ENCODE measurements at places on chromosomes 16 and 17. TPM values are rescaled to one million over a fixed set of nuclear protein-coding genes. Genes with fewer than 3 reads are reported as not detected.

Gene SOX15
- not detected for total RNA-seq

Gene KRT32
- total RNA-seq: not detected

DNA sequence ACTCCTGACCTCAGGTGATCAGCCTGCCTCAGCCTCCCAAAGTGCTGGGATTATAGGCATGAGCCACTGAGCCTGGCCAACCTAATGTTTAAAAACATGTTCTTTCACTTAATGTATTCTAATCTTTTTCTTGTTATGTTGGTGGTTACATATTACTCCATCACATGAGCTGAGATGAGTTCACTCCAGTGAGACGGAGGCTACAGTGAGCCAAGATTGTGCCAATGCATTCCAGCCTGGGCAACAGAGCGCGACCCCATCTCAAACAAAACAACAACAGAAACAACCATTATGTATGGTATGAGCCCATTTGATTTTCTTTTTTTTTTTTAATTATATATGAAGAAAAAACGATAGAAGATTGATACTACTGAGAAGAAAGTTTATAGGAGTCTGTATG lies 39.6 kb downstream of the SLC39A11 start:
- H3K27ac ChIP-seq: no peak overlapping the region
- no peak for DNase-seq
- no peaks in the 10 kb centered on the region for H3K36me3 ChIP-seq
- H3K4me3 ChIP-seq: no peak overlapping the region
- H3K27me3 ChIP-seq: no peaks in the 10 kb centered on the region
- H3K4me1 ChIP-seq: no peaks in the 10 kb centered on the region

DNA sequence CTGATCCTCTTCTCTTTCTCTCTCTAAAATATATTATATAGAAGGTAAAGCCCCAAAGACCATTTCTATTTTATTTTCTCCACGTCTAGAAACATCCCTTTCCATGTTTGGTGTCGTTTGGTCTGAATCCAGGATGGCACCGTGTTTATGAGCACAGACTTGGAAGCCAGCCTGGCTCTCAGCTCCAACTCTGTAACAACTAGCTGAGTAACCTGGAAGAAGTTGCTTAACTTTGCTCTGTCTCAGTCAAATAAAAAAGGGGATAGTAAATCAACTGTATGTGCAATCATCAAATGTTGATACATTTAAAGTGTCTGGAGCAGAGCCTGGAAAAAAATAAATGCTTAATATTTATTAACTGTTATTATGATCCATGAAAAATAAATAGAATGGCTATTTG lies 249.8 kb upstream of the MAF start:
- no peaks in the 10 kb centered on the region for H3K4me1 ChIP-seq
- DNase-seq: no peak
- no peak overlapping the region for H3K4me3 ChIP-seq
- H3K36me3 ChIP-seq: no peaks in the 10 kb centered on the region
- no peaks in the 10 kb centered on the region for H3K27me3 ChIP-seq
